ENCODE measurements at places on chromosomes 12 and 14.

GRCh38 chr12:76552343-76552938 is 7.1 kb downstream of the OSBPL8 start:
- no peak for DNase-seq

- DNase-seq: peak; percentile 99
These were observed at the start of gene ACIN1 for GRCh38 chr14:23094666-23095195. Gene ACIN1 (minus strand): TSS chr14:23095136. CDS start chr14:23095112, 24 bp downstream.

DNA sequence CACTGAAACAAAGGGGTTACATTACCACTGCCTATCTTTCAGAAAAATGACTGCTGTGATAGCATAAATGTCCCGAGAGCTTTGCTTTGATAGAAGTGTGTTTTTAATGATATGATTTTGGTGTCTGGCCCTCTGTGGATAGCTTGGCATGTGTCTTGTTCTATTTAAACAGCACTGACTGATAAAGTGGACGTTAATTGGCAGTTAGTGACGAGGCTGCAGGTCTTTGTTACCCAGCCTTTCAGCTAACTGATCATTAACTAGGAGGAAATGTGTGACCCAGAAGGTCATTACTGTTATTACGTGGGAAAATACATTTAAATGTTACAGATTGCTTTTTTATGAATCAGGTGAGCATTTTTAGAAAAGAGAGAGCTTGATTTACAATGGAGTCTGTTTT is 428.3 kb downstream of the DIO2 start:
- no peak for DNase-seq

DNA sequence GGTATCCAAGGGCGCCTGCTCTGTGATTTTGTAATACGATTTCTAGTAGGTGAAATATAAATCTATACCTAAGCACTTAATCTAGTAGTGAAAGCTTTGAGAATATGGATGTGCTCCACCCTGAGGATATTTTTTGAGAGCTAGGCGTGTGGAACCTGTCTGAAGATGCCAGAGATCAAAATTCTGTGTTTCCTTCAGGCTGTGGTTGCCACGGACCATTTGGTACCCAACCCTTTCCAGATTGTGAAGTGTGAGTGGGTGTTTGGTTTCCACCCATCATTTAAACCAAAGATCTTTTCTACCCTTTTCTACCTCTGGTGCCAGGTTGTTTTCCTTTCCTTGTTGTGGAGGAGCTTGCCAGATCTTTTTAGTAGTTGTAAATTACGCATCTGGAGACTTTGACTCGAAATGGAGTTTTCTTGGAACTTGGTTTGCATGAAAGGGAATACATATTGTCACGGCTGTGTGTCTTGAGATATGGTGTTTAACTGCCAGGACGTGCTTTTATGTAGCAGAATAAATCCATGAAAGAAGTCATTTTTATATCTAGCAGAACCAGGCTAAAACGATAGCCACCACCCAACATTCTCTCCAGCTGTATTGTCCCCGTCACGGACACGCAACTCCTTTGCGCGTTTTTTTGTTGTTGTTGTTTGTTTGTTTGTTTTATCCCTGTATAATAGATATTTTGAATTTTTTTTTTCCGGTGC is 2.2 kb downstream of the LRFN5 start:
- no peak for DNase-seq

DNA sequence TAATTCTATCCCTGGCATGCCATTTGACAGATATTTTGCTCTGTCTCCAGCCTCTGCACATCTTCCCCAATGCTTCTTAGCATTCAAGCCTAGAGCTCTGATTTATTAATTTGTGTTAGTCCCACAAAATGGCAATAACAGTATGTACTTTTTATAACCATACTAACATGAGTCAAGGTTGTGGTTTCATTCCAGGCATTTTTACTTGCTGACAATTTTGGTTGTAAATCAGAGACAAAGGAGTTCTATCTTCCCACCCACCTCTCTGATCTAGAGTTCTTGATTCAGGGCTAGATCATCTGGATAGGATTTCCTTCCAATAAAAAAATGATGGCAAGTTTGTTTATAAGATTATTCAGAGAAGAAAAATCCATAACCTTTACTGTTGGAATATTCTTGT is 18.5 kb upstream of the CISTR start:
- DNase-seq: no peak

DNA sequence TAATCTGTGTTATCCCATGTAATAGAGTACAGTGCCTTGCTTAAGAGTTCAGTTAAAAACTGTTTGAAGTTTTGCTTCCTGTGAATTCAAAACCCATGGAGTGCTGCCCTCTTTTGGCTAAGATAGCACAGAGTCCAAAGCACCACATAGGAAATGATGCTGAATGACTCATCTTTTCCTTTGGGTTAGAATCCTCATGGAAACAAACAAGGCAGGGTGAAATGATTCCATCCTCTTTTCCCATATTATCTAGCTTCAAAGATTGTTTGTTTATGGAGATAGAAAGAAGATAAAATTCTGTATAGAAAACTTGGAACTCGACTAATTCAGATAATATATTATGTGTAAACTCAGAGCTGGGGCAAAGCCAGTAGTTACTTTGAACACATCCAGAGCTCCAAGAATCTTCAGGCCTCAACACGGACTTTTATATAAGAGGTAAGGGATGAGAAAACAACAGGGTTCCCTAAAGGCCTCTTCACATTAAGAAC is 87.4 kb downstream of the OTOGL start:
- peak; percentile 83 for DNase-seq

DNA sequence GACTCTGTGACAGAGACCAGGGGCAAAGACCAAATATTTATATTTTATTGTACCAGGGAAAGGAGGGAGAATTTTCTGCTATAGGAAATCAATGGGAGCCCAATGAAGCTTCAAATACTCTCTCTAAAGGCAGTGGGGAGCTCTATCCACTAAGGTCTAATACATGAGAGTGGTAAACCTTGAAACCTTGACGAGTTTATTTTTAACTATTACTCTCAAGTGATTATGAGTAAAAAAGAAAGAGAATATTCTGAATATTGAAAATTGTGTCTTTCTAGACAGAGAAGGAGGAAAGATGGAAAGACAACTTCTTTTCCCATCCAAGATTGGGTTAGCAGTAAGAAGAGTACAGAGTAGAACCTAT is 1722.1 kb upstream of the SEL1L start:
- no peak for DNase-seq

GRCh38 chr12:47488888-47489287 is 216.9 kb downstream of the RPAP3 start:
- no peak for DNase-seq

DNA sequence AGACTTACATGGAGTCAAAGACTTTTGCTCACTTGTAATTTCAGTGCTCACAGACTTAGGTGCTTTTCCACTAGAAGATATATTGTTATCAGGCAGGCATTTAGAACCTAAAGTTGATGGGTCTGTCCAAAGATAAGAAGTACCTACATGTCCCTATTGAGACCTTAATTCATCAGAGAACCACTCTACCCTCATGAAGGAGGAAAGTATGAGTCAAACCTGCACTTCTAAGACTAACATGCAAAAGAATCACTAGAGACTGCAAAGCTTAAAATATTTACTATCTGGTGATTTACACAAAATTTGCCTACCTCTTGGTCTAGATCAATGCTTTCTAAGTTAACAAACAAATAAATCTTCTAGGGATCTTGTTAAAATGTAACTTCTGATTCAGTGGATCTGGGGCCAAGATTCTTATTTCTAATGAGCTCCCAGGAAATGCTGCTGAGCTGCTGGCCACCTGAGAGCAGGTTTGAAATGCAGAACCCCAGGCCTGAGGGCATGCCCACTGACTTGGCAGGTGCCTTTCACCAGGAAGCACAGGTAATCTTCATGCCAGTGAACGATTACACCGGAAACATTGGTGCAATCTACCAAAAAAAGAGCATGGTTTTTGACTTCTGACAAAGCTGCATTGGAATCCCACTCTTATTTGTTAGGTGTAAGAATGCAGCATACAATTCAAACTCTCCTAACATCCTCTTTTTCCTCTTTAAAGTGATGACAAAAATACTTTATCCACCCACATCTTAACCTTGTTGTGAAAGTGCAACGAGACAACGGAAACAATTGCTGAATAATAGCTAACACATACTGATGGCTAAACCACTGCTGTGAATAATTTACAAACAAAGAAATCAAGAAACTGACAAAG is 214.2 kb downstream of the ADAMTS20 start:
- no peak for DNase-seq

DNA sequence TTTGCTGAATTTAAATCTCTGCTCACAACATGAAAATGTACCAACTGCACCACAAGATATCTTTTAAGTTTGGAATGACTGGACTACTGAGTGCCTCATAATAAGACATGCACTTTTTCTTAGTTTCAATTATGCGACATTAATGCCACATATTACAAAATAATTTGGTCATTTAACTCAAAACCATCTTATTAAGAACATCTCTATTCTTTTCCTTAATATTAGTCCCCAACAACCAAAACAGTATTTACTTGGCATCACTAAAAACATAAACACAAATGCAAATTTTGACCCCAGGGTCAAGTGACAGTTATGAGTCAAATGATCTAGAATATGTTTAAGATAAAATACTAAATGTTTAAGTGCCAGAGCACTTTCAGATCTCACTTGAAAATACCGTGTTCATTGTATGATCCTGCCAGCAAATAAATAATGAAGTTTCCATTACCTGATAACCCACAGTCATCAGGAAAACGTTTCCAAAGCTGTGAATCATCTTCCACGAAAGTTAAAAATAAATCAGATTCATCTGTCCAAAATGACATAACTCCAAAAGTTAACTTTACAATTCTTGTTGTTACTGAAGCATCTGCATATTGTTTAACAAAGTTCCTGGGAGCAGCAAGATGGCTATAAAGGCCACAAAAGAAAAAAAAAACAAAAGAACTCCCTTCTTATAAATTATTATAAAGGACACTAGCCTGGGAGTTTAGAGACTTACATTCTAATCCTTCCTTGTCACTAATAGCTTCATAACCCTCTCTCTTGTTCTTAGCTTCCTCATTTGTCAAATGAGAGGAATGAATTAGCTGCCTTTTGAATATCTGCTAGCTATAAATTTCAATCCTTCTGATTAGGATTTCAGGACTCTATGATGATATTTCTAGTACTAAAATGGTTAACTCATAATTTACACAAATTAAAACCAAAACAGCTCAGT is 30.5 kb upstream of the AP4S1 start:
- DNase-seq: no peak

DNA sequence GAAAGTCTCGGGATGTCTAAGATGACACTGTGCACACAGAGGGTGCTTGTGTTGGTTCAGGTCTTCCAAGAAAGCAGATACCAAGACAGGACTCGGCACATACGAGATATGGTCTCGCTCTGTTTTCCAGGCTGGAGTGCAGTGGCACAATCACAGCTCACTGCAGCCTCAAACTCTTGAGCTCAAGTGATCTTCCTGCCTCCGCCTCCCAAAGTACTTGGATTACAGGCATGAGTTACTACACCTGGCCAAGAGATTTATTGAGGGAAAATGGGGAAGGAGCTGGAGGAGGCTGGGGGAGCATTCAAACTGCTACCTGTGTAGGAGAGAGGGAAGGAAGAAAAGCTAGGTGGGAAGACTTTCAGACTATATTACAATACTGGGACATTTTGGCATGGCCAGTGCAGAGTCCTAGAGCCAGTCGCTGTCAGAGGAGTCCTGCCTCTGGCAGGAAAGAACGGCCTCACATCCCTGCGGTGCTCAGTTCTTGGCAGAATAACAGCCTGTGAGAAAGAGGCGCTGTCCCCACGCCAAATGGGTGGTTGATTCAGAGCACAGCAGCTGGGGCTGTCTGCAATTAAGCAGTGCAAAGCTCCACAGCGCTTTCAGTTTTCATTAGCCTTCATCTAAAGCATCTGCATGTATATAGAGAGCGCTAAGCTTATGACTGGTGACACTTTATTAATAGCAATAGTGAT is 18.3 kb downstream of the SLC17A8 start:
- DNase-seq: peak; percentile 71

DNA sequence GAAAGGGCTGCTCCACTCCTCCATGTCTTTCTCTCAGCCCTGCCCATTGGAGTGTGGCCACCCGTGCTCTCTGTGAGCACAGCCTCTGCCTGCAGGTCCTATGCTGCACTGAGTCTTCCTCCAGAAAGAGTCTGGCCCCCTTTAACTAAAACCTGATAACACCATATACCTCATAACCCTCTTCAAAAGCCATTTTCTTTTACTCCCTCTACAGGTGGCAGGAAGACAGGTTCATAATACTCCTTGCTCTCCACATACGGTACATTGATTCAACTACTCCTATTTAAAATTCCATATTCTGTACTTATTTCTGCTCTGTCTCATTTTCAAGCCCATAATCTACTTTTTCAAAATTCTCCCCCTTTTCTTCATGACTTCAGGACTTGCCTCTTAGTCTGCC is 144.0 kb downstream of the HELB start:
- DNase-seq: no peak

DNA sequence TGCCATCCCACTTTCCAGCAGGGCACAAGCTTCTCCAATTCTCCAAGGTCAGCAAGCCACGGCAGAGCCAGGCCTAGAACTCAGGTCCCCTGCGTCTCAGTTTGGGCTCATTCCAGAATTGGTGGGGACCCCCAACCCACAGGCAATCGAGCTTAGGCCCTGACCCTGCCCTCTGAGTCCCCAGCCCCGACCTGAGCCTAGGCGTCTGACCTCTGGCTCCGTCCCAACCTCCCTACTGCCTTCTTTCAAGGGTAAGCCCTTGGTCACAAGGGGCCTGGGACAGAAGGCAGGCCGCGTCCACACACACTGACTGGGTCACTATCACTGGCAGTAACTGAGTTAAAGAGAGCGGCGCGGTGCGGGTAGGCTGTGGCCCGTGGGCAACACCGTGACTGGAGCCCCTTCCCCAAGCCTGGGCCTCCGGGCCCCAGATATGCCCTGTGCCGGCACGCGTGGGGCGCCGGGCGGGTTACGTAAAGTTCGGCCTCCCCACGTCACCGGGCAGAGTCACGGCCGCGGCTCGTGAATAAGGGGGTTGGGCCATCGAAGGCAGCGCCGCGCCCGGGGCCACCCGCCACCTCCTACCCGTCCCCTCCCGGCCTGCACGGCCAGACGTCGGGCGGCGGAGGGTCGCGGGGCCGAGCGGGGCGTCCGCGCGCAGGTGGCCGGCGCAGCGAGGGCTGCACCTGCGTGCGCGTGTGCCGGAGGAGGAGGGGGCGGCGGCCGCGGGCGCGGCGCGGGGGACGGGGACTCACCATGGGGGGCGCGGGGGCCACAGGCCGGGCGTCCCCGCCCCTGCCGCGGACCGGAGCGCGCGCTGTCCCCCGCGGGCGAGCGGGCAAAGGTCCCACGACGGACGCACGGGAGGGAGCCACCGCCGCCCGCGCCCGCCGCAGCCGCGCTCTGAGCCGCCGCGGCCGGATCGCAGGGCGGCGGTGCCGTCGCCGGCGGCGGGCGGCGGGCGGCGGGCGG is 516 bp downstream of the ANKRD9 start:
- peak; percentile 71 for DNase-seq

GRCh38 chr12:48380596-48380995 is 29.9 kb upstream of the ZNF641 start:
- DNase-seq: no peak

- DNase-seq: no peak
These were observed 184.6 kb downstream of the FOXN3 start for GRCh38 chr14:89232265-89233070.

- no peak for DNase-seq
These were observed 193.6 kb upstream of the RASSF8 start for GRCh38 chr12:25764892-25765291.

GRCh38 chr14:68736471-68736871 is 56.4 kb downstream of the ZFP36L1 start:
- no peak for DNase-seq

GRCh38 chr12:9941838-9942237 is 9.7 kb upstream of the CLEC2A start:
- DNase-seq: no peak
